Colonic mucosa (tissue), 4 donors: ENCODE measurements at places on chromosomes 1 and 21.

- no peak for DNase-seq
Measured at GRCh38 chr1:156711011-156711817, 5.8 kb upstream of the CRABP2 start.

DNA sequence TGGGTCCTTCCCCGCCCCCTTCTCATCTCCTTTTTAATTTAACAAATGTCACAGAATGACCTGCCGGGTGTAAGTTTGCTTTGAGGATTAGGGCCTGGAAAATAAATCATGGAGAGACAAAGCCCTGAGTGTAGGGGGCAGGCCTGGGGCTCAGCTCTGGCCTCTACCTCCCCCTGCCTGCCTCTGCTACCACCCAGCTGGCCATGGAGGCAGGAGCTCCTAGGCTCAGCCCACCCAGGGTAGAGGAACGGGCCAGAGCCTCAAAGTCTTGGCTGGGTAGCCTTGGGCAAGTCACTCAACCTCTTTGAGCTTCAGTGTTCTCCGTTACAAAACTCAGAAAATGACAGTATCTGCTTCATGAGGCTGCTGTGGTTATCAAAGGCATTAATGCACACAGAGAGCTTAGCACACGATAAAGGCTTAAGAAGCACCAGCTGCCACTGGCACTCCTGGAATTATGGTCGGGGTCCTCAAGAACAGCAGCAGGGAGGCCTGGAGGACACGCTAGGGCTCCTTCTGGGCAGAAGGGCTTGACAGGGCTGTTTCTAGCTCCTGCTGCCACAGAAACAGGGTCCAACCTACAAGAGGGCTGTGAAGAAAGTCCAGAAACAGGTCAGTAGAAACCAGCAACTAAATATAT lies 39.0 kb downstream of the LRP8 start:
- DNase-seq: no peak

DNA sequence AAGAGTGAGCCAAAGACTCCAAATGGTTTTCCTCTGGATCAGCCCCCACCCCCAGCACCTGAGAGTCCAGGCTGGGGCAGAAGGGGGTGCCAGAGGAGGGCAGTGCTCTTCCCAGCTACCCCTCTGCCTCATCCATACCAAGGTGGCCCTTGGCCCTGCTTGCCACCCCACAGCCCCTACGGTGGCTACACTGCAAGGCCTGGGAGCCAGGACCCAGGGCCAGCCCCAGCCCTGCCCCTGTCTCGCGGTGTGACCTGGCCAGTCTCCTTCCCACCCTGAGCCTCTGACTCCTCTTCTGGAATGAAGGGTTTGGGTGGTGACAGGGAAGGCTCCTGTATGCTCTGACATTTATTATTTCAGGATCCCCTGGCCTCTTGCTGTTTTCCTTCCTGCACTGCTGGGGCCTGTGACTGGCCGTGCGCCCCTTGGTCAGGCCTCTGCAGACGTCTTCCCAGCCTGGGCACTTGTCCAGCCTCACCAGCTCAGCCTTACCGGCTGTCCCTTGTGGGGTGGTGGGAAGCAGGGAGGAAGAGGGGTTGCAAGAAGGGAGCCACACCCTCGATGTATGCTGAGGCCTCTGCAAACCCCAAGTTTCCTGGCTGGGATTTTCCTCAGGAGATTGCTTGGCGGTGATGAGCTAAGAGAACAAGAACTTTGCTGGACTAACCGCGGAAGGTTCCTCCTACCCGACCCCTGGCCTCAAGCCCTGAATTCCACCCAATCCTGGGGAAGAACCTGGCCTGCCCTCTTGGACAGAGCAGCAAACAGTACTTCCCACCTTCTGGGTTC lies 13.5 kb downstream of the ASAP3 start:
- DNase-seq: no peak

DNA sequence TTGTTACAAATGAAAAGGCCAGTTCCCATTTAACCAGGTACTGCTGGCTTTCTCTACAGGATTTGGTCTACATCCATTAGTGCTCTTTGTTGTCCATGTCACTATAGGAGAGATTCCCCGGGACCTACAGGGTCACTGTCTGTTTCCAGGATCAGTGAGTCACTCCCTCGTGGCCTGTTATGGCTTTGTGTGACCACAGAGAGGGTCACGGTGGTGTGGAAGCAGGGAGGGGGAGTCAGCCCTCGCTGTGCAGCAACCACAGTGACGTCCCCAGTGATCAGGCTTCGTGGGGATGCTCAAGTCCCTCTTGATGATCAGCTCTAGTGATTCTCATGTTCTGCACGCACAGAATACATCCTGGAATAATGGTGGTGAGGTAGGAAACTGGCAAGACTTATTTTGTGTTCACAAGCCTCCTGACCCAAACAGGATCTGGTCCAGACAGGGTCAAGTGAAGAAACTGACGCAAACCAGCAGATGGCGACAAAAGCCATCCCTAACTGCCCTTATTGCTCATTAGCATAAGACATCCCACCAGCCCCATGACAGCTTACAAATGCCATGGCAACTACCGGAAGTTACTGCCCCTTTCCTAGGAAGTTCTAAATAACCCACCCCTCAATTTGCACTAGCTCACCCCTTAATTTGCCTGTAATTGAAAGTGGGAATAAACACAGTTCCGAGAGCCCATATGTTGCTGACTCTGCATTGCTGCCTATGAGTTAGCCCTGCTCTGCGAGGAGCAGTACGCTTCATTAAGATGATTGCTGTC lies 98.5 kb downstream of the DISC1 start:
- DNase-seq: peak; percentile 28

GRCh38 chr1:203990118-203990517 lies 82.8 kb upstream of the SOX13 start:
- DNase-seq: no peak

GRCh38 chr1:35539824-35540261 lies 17.4 kb downstream of the KIAA0319L start:
- DNase-seq: no peak

GRCh38 chr21:46153247-46154154 lies 1.9 kb downstream of the FTCD start:
- DNase-seq: peak; percentile 58
